ENCODE measurements at places on chromosomes 2 and 18. TPM values are rescaled to one million over a fixed set of nuclear protein-coding genes. Genes with fewer than 3 reads are reported as not detected.
A peak's percentile ranks its signal among the peaks of the same experiment; 100 is the strongest.

DNA sequence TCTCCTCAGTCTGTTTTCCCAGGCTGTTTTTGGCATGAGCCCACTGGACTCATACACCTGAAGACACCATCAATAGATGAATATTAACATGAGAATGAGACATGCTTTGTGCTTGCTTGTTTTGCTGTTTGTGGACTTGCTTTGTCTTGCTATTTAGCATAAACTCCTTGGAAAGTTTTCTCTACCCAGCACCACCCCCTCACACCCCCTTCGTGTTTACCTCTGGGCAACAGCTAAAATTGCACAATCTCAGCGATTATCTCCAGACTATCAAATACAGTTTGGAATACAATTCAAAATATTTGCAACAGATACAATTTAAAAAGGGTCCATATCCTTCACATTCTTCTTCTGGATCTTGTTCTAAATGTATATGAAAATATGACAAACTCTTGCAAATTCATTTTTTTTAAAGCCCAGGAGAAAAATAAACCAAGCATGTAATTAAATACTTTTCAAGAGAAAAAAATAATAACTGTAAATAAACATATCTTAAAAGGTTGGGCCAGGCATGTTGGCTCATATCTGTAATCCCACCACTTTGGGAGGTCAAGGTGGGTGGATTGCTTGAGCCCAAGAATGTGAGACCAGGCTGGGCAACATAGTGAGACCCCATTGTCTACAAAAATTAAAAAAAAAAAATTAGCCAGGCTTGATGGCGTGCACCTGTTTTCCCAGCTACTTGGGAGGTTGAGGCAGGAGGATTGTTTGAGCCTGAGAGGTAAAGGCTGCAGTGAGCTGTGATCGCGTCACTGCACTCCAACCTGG, 32.3 kb upstream of the PMAIP1 start:
- no peak for DNase-seq

GRCh38 chr18:78518805-78519204, 460.8 kb upstream of the SALL3 start:
- DNase-seq: no peak

UGT1A9 gene
- not detected for total RNA-seq

GRCh38 chr18:36519358-36519757, 221.8 kb downstream of the FHOD3 start:
- DNase-seq: no peak

MBOAT2 gene
- 4.9 TPM for total RNA-seq

DNA sequence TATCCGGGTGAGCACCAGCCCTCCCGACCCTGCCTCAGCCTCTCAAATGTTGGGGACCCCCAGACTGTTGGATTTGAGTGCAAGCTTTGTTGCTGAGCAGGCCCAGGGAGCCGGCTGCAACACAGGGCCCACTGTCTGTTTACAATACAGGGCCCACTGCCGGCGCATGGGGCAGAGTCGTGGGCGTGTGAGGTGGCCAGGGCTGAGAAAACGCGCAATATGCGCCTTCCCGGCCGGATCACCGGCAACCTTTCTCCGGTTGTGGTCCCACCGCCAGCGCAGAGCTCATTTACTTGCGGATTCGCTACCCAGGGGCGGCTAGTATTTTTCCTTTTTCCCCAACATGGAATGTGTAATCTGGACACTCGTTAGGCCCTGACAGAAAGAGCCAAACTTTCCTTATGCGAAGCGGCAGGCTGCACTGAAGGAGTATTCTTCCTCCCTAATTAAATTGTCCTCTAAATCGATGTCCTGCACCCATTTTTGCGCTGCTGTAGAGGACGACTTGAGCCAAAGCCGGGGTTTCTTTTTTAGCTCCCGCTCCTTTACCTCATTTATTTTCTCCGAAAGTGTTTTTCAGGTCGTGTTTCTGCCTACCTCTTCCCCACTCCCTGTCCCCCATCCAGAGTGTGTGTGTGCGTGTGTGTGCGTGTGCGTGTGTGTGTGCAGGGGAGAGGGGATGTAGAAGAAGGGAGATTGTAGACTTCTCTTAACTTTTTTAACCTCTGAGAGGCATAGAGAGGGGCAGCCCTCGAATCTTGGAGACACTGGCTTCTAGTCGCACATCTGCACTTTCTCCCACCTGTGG, 2.7 kb downstream of the OTX1 start:
- no peak for DNase-seq

CDH20 gene
- not detected for total RNA-seq

OXER1 gene
- not detected for total RNA-seq

CACNB4 gene
- total RNA-seq: 0.13 TPM

DNA sequence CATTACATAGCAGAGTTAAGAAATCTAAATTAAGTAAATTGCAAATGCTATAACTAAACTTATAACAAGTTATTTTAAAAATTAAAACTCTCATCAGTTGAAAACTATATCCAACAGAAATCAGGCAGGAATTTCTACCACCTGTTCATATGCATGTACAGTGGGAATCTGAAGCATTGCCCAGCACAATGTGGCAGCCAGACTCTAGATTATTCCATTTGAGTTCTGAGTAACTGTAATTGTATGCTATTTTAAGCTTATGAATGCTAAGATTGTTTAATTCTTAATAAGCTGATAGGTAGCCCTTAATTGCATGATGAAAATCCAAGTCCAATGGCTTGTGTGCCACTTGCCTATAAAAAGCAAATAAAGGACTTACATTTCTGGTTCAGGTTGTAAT, 834.5 kb upstream of the FSHR start:
- no peak for DNase-seq

- DNase-seq: no peak
These were observed 87.8 kb upstream of the BCL2L11 start for GRCh38 chr2:111032721-111033429.

GRCh38 chr18:79587779-79588635, 91.6 kb upstream of the CTDP1 start:
- no peak for DNase-seq

DNA sequence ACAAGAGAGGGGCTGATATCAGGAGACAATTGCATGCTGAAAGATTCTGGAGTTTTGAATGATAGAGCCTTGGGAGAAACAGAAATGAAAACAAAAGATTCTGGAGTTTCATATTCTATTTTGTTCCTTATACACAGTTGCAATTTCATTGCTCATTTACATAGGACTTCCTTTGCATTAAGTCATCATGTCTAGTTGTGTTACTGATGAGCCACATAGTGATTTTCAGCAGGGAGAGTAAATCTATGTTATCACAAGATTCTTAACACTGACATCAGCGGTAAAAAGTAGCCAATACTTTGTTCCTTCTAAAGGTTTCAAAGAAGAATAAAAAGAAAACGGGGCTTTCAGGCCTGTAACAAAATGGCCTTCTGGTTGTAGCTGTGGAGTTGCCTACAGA, 7.1 kb downstream of the ADAM17 start:
- DNase-seq: no peak

FRZB gene
- not detected for total RNA-seq

AOX1 gene
- 3.4 TPM for total RNA-seq

- no peak for DNase-seq
These were observed 8.5 kb downstream of the STAM2 start for GRCh38 chr2:152167065-152167464.

CRYGC gene
- total RNA-seq: not detected

DNA sequence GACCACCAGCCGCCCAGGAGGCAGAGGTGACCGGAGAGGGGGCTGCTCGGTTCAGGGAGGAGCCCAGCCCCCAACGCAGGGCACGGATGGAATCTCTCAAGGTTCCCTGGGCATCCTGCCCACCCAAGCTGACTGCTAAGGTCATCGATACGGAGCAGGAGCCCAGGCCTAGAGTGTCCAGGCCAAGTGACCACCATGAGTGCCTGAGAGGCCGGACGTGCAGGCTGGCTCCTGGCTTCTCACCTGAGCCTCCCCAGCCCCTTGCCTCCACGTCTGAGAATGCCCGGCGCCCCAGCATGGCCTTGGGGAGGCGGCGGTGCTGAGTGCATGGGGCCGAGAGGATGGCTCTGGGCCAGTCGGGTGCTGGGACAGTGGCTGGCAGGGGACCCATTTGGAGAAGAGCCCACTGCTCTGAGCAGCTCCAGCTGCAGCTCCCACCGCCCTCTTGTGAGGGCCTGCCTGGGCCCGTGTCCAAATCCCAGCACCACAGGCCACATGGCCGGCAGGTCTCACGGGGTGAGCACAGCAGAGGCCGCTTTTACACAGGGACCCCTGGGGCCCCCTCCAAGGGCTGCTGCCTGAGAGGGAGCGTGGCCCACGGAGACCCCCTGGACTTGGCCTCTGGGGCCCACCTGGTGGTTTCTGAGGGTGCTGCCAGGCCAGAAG, 102.8 kb upstream of the CTDP1 start:
- no peak for DNase-seq

HOXD3 gene
- not detected for total RNA-seq

- peak; percentile 20 for DNase-seq
These were observed 25.7 kb downstream of the NPPC start for GRCh38 chr2:231900486-231900942.

DNA sequence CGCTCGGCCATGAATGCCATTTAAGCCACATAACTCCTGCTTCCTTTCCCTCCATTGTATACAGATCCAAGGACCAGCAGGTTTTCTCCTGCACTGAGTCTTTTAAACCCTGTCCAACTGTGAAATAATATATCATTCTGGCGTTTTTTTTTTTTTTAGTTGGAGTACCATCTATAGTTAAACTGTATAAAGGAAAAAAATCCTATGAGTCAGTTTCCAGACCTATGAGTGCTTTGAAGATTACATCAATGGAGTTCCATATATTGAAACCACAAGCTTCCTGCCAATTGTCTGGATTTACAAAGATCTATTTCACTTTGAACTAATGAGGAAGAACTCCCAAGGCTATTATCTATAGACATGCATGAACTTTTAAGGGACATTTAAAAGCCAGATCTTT, 2.4 kb upstream of the MALT1 start:
- DNase-seq: no peak

DNA sequence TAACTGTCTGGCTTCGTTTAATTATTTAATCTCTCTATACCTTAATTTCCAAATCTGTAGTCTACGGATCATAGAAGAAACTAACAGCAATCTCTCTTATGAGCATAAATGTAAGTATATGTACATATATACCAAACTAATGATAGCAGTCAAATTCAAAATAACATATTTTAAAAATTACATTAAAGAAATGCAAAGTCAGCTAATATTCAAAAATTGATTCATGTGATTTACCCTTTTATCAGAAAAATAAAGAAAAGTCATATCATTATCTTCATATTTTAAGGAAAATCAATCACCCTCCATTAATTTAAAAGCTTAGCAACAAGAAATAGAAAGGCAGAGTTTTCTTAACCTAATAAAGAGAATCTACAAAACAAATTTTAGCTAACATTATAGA, 575.9 kb downstream of the IRS1 start:
- DNase-seq: no peak

GRCh38 chr2:4175343-4175742, 472.0 kb downstream of the DCDC2C start:
- no peak for DNase-seq

- no peak for DNase-seq
These were observed 41.5 kb upstream of the PUM2 start for GRCh38 chr2:20391951-20392699.

Data from pulmonary artery endothelial cell (primary cell).